ENCODE measurements at places on chromosomes 4 and X.

DNA sequence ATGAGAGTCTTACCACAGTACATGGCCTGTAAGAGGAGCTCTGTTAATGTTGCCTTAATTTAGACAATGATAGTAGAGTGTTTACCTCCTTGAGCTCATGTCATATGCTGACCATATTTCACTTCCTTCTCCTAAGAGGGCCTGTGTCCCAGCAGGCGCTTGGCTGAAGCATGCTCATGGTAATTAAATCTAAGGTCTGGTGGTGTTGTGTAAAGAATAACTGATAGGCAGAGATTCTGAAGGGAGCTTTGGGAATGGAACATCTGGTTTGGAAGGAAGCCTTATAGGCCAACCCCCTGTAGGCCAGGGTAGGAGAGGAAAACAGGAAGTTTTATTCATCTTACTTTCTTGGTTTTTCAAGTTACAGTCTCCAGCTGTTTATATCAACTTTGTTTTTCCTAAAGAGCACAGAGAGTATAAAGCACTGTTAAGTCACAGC is 300.2 kb downstream of the USP46 start:
- no peak for DNase-seq

DNA sequence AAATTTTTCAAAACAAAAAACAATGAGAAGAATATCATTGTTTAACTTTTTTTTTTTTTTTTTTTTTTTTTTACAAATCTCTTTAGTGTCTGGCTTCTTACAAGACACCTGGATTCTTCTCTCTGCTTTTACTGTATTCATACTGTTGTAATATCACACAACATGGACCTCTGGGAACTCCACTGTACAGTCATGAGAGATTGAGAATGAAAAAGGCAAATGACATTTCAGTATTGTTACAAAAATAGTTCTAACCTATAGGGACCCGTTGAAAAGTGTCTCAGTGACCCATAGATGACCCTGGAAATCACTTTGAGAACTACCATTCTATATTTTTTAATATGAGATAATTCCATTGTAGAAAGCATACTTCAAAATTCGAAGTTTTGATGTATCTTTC is 124.4 kb downstream of the SLIT2 start:
- no peak for DNase-seq

- no peak for DNase-seq
Observed at GRCh38 chrX:418927-419729, 32.4 kb upstream of the PPP2R3B start.

DNA sequence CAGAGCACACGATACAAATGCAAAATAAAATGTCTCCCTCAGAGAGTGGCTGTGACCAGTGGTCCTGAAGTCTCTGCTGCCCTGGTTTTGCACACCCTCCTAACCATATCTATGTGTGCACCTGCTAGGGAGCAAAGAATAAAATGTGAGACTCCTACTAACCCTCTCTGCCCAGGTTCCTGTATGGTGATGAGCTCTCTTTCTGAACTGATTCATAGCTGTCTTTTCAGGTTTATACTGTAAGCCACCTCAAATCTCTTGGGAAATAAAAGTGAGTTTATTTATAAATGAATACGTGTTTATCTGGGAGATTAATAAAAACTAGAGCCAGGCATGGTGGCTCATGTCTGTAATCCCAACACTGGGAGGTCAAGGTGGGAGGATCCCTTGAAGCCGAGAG is 126.0 kb upstream of the RBPJ start:
- no peak for DNase-seq

DNA sequence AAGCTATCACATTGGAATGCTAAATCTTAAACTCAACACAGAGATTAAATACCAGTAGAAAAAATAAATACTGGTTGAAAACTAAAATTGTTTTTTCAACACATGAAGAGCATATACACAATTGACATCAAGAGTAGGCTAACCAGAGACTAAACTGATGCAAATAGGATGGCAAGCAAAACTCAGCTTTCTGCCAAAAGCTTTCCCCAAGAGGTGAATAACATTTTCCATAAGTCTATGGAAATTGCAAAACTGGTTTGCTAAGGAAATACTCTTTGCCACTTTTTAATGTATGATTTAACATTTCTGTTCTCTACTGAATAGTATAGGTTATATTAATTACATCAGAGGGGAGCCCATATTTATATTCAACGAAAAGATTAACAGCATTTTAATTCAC is 23.8 kb downstream of the IQCM start:
- peak; percentile 20 for DNase-seq

GRCh38 chr4:94525993-94526728 is 74.4 kb downstream of the PDLIM5 start:
- peak; percentile 46 for DNase-seq

DNA sequence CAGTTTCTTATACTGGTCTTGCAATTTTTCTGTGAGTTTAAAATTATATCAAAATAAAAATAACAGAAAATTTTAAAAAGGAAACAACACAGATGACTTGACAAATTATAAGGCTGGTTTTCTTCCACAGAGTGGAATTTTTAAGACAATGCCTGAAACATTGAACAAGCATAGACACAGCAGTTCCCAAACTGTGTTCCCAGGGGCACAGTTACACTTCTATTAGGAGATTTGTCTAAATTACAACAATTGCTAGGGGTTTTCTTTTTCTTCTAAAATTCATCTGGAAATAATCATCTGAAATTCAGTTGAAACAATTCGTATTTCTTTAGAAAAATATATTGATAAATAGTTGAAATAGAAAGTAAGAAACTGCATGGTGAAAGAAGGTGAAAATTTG is 26.2 kb downstream of the PDE5A start:
- no peak for DNase-seq

GRCh38 chr4:46934726-46935125 is 25.7 kb upstream of the COX7B2 start:
- no peak for DNase-seq

DNA sequence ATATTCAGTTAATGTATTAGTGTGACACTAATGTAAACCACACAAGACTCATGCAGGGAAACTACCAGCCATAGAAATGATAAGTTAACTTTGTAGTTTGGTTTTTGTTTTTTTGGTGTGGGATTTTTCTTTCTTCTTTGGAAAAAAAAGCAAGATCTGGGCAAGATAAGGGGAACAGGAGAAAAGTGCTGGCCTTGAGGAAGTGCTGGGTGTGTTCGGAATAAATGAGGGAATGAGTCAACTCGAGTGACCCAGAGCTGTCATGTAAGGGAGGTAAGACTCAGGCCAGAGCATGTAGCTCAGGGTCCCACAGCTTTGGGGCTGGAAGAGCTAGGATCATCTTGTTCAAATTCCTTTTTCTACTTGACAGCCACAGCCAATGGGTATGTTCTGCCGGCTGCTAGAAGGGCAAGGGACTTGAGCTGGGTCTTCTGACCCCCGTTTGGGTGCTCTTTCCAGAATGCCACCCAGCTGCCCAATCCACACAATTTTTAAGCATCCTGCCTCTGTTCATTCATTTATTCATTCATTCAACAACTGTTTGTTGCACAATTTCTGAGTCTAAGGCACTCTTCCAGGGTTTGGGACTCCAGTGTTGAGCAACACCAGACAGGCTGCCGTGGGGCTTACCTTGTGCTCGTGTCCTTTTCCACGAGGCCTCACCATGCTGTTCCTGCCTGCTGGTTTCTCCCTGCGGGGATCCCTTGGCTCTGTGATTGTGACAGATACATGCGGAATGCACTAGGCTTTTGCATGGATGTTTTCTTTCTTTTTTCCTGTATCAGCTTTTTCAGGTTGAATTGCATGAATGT is 54.5 kb downstream of the CLDN34 start:
- DNase-seq = no peak

GRCh38 chrX:47751670-47752069 is 85.0 kb upstream of the ZNF81 start:
- DNase-seq = peak; percentile 65

- DNase-seq = peak; percentile 77
Observed at GRCh38 chr4:152635851-152636250, 43.9 kb downstream of the TMEM154 start.

- no peak for DNase-seq
Observed at GRCh38 chr4:153890761-153891160, 101.9 kb upstream of the SFRP2 start.

DNA sequence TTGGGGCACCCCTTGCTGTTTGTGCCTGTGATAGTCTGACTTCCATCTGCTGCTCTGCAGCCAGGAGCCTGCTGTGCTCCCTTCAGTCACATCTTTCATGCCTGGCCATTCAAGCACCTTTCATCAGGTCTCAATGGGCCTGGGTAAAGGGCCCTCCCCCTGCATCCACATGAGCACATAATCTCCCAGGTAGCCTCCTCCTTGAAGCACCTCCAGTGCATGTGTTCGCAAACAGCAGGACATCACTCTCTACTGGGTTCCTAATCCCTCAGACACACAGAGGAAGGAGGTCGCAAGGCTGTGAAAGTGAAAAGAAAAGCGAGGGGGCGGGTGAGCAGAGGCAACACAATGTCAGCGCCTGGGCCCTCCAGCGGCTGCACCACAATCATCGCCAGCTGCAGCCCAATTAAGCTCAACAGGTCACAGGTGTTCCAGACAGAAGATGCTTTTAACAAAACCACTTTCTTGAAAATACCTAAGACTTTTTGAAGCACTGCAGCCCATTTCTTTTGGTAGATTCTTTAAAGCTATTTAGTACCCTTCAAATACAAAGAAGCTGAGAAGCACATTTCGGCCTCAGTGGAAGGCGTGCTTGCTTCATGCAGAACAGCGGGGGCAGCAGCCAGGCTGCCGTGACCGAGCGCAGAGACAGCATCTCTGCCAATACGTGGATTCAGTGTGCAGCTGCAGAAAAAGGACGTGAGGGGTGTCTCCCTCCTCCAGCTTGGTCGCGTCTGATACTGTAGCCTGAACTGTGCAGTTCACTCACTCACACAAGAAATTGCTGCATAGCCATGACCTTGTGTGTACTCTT is 92.2 kb upstream of the SPRY1 start:
- DNase-seq = peak; percentile 48

Measured in cardiac muscle cell (in vitro differentiated cells and primary cell).